ENCODE measurements at places on chromosomes 5 and 9.

- no peak for DNase-seq
Observed at GRCh38 chr5:157924931-157925729, 66.2 kb upstream of the CLINT1 start.

GRCh38 chr5:147898875-147899401 lies 7.4 kb downstream of the C5orf46 start:
- no peak for DNase-seq

DNA sequence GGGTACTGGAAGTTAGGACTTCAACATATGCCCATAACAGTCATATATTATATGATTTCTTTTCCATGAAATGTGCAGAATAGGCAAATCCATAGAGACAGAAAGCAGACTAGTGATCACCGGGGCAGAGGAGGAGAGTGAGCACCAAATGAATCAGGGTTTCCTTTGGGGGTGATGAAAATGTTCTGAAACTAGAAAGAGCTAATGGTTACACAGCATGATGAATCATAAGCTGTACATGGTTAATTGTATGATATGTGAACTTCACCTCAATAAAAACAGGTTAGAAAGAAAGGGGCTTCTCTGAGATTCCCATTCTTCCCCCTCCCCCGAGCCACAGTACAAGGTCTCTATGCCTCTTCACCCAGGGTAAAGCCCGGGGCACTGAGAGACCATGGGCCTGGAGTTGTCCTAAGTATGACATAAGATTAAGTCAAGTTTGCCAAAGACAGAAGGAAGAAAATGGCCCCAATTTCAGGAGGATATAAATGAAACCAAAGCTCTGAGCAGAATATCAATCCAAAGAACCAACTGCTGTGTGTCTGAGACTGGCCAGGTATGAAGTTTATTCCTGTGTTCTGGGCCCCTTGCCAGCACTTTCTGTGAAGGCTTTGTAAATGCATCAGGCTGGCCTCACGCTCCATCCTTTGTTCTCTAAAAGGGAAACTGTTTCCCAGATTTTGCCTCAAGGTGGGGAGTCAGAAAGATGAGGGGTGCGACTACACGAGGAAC lies 243.8 kb downstream of the CDK5RAP2 start:
- peak; percentile 29 for DNase-seq

- peak; percentile 26 for DNase-seq
Observed at GRCh38 chr9:36748322-36748899, 175.7 kb downstream of the MELK start.

- DNase-seq: no peak
Observed at GRCh38 chr5:123611406-123611709, 99.4 kb downstream of the CSNK1G3 start.

Data from foreskin fibroblast (primary cell).